ENCODE measurements at places on chromosomes 5 and 9.
A peak's percentile ranks its signal among the peaks of the same experiment; 100 is the strongest.

DNA sequence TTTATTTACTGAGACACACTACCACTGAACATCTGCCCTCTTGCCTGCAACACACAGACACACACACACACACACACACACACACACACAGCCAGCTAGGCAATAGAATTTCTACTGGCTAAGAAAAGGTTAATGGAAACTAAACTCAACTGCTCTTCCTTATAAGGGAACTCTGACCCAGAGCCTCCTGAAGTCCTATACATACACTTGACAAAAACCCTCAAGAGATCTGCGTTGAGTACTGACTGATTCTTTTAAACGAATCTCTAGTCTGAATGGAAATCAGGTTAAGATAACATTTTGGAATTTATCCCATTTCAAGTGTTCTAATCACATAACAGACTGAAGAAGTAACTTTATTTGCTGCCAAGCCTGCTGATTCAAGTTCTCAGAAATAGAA is 25.9 kb upstream of the TRPM3 start:
- DNase-seq, result no peak

GRCh38 chr9:121294151-121294743 is 26.3 kb downstream of the GSN start:
- DNase-seq, result no peak

- peak; percentile 14 for DNase-seq
These were observed 328.3 kb downstream of the TMEM167A start for GRCh38 chr5:82748688-82749460.

- DNase-seq, result peak; percentile 10
These were observed 40.1 kb downstream of the TRIP13 start for GRCh38 chr5:932628-933250.

- no peak for DNase-seq
These were observed 400.0 kb downstream of the ARRDC3 start for GRCh38 chr5:90983148-90983547.

Measured in GM12865 (cell line).